ENCODE measurements at places on chromosomes 2 and 18.

GRCh38 chr2:204074456-204074855 lies 137.9 kb downstream of the ICOS start:
- peak; percentile 60 for DNase-seq

- DNase-seq, result no peak
These were observed 411.7 kb downstream of the PTPRM start for GRCh38 chr18:7978834-7979233.

DNA sequence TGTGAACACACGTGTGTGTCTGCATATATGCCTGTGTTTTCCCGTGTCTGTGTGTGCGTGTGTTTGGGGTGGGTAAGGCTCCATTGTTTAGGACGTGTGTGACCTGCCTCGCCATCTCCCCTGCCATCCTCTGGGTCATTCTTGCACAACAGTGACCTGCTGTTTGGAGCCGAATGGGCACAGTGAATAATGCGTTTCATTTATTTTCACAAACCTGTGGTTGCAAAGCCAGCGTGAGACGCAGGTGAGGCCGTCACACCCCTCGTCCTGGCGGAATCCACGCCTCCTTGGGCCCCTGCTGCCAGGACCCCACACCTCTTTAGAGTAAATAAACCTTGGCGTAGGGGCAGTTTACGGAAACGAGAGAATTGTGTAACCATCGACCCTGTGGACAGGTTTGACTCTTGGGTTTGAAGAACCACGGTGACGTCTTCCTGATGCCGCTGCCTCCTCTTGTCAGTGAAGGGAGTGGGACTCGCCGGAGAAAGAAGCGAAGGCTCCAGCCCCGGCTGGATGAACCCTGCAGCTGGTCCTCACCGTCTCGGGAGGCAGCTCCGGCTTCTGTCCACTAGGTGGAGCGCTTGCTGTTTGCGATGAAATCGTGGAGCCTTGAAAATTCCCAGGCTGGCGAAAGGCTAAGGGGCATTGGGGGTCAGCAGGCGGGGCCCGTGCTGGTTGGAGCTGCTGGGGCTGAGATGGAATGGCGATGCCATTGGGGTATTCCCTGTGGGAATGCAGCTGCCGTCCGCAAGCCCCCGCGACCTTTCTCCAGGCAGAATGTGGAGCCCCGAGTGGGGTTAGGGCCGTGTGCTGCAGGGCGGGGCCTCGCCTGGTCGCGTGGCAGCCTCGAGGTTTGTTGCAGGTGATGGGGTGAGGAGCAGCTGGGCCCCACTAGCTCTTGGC lies 81.1 kb downstream of the RTP5 start:
- DNase-seq, result peak; percentile 57

- DNase-seq, result no peak
These were observed 409.8 kb downstream of the GPD2 start for GRCh38 chr2:156845806-156846558.

DNA sequence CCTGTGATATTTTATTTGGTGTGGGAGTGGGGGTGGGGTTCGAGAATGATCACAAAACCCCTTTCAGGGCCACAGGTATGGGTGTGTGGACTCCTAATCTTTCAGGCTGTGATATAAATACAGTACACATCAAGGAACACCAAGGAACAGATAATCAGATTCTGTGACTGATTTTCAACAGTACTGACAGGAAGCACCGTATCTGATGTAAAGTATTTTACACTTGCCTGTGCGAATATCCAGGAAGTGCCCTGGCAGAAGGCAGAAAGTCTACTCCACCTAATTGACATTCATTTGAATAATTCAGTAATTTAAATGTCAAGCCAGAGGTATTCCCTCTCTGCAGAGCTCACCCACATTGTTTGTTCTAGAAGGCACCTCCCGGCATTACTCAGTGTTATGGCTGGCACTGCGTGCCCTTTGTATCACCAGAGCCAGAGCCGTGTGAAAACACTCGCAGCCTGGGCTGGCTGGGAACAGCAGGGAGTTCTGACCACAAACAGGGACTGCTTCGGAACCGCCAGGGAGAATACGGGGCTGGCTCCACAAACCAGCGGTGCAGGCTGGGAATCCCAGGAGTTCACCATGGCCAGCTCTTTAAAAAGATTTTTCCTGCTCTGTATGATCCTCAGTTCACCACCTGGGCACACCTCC lies 91.8 kb downstream of the ACVR1 start:
- no peak for DNase-seq

GRCh38 chr2:224524657-224525056 lies 60.5 kb downstream of the CUL3 start:
- DNase-seq, result no peak

DNA sequence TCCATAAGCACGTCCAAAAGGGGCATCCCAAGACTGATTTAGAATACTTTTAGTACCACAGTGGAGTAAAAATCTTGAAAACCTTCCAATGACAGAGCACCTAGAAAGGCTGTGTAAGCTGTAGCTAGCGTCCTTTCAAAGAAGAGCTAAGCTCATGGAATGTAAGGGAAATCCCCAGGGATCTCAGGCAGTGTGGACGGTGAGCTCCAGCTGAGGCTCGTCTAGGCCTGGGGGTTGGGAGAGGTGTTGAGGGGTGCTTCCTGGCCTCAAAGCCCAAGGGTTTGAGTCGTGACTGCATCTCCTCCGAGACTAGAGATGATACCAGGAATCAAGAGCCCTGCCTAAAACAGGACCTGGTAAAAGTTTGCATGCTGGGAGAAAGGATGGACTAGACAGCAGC lies 7.6 kb downstream of the CTIF start:
- DNase-seq, result peak; percentile 77

GRCh38 chr18:7676253-7676873 lies 109.2 kb downstream of the PTPRM start:
- no peak for DNase-seq

DNA sequence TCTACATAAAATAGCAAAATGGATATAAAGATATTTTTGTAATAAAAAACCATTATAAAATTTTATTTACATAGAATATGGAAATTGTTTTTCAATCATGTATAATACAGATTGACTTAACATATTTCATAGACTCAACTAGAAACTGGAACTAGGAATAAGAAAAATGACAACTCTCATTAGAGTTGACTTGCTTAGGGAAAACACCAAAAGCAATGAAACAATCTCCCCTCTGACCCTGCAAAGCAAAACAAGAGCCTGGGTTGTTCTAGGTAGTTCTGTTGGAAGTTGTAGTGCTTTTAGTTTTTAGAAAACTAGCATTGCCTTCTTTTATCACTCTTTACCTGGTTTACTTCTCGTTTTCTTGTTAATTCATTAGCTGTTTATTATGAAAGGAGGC lies 32.2 kb upstream of the MTIF2 start:
- DNase-seq, result no peak

DNA sequence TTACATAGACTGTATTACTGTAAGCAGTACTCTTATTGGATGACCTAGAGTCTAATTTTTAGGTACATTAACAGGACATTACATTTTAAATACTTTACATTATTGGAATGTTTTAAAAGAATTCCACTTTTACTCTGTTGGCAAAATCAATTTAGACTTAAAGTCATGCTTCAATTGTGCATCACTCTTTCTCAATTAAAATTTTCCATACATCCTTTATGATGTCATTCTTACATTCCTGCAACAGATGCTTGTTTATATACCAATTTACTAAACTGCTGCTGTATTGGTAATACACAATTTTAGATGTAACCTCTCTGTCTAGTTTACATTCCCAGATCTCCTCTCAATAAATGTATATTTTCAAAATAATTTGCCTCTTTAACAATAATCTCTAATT lies 440.1 kb downstream of the ZEB2 start:
- DNase-seq, result no peak

- DNase-seq, result no peak
These were observed 42.2 kb upstream of the FAM117B start for GRCh38 chr2:202592566-202592965.

DNA sequence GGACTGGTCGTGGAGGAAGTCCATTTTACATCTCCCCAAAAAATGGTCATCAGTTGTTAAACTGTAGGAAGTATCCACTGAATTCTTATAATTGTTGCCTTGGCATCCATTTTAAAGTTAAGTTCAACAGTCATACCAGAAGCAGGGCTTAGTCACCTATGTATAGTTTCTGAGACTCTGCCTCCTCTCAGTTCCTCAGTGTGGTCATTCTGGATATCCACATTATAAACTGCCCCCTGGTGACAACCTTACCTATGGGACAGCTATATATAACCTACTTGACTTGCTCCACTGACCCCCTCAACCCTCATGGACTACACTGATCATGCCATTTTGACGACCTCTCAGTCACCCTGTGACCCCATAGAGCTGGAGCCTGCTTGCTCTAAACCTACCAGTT lies 617.0 kb downstream of the LRP1B start:
- DNase-seq, result no peak

GRCh38 chr18:23998820-23999219 lies 15.7 kb upstream of the TTC39C start:
- no peak for DNase-seq

DNA sequence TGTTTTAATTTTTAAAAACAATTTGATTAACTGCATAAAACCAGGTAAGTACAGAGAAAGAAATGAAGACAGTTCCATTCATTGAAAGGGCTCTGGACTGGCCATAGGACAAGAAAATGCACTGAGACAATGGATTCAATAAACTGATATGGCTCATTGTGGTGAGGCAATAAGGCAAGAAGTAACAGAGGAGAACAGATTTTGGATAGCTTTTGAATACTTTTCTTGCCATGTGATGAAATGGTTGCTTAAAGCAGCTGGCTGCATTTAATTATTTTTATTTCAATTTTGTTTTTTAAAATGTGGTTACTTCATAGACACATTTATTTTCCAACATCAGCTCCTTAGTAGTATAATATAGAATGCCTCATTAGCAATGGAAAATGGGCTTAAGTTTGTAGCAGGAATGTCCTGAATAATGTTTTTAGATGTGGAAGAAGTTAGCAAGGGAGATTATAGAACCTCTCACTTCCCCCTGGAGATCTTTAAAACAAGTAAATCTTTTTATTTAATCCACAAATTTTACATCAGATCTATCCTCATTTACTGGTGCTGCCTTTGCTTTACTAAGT lies 646.9 kb upstream of the ZEB2 start:
- DNase-seq, result peak; percentile 49

DNA sequence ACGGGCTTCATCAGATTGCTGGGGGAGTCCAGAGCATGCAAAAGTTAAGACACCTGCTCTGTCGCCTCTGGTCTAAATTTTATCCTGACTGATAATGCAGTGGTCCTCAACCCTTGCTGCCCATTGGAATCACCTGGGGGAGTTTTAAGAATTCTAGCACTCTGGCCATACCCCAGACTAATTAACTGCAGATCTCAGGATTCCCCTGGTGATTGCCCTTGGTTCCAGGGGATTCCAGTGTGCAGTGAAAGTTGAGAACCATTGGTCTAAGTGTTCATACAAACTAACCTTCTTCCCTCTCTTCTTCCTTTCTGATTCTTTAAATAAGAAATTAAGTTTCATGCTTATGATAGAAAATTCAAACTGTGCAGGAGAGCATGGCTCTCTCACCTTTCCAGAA lies 105.7 kb upstream of the MGAT5 start:
- no peak for DNase-seq

- no peak for DNase-seq
These were observed 107.1 kb upstream of the POU3F3 start for GRCh38 chr2:104746858-104747257.

DNA sequence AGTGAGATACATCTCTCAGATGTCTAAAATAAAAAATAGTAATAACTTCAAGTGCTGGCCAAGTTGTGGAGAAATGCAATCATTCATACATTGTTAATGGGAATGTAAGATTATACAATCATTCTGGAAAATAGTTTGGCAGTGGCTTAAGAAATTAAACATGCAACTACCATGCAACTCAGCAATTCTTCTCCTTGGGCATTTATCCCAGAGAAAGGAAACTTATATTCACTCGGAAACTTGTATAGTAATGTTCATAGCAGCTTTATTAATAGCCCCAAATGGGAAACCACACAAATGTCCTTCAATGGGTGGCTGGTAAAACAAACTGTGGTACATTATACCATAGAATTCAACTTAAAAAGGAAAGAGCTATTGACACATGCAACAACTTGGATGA lies 274.0 kb upstream of the SPRED2 start:
- no peak for DNase-seq

GRCh38 chr2:135258193-135258592 lies 206.1 kb downstream of the RAB3GAP1 start:
- DNase-seq, result no peak

DNA sequence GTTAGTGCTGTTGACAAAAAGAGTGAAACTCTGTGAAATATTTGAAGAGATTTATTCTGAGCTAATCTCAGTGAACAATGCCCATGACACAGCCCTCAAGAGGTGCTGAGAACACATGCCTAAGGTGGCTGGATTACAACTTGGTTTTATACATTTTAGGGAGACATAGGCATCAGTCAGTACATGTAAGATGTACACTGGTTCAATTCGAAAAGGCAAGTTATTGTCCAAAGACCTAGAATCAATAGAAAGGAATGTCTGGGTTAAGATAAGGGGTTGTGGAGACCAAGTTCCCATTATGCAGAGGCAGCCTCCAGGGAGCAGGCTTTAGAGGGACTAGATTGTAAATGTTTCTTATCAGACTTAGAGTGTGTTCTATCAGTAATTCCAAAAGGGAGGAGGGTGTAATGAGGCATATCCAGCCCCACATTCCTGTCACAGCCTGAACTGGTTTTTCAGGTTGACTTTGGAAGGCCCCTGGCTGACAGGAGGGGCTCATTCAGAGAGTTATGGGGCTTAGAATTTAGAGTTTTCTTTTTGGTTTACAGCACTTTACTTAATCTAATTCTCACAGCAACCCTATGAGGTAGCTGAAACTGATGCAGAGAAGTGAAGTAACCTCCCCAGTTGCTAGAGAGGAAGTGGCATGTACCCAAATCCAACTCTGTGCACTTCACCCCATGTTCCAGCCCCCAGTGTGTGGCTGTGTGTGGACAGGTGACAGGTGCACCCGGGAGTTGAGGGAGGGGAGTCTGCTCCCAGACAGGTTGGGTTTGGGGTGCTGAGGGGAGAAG lies 28.3 kb upstream of the ASAP2 start:
- no peak for DNase-seq

- peak; percentile 22 for DNase-seq
These were observed 3.9 kb upstream of the NPPC start for GRCh38 chr2:231929961-231930592.

GRCh38 chr2:149767516-149767974 lies 180.0 kb upstream of the MMADHC start:
- peak; percentile 74 for DNase-seq

- DNase-seq, result peak; percentile 49
These were observed 45.5 kb downstream of the OSR1 start for GRCh38 chr2:19312949-19313348.

- no peak for DNase-seq
These were observed 14.7 kb upstream of the CHMP3 start for GRCh38 chr2:86577817-86578456.

DNA sequence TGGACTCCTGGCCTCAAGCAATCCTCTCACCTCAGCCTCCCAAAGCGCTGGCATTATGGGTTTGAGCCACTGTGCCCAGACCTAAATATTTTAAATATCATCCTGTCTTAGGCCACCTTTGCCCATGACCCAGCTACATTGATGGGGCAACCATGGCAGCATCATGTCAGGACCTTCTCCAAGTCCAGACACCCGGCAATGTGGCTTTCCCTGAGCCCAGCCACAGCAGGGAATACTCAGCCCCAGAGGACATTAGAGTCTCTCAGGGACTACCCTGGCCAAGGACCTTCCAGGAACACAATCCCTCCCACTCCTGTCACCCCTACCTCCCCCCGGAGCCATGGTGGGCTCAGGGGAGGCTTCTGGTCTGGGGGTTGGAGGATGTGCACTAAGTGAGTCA lies 72.8 kb downstream of the SMAD7 start:
- DNase-seq, result no peak
